B cell (primary cell): ENCODE measurements at places on chromosomes 2 and 18. TPM values are rescaled to one million over a fixed set of nuclear protein-coding genes. Genes with fewer than 3 reads are reported as not detected.

DNA sequence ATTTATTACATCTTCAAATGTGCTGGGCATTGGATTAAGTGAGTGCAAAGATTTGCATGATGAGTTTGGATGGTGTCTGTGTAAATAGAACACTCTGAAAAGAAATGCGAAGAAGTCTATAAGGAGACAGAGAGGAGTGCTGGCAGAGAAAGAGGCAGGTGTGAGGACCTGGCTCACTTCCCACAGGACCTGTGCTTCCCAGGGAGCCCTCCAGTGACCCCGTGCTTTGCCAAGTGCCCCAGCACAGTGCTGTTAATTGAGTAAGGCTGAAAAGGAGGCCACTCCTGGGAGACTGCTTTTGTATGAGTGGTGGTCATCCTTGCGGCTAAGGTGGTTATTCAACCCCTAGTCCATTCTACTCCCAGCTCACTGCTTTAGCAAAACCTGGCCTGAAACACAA lies 230.8 kb downstream of the OSR1 start:
- DNase-seq, result no peak

DNA sequence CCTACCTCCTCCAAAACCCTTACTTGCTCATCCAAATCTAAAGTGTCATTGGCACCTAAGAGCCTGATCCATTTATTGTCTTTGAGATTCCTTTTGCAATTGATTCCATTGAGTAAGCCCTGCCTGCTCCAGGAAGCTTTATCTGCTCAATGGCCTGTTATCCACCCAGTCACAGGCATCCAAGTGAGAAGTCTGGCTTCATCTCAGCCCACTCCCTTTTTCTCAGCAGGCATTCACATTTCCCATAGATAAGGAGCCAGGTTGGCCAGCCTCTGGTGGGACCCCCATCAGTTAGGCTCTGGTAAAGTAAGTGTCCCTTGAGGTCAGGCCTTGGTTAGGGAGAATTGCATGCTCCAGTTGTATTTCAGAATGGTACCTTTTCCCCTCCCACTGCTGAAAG lies 396.2 kb upstream of the ST6GAL2 start:
- no peak for DNase-seq

GRCh38 chr18:54222922-54223567 lies 1.4 kb downstream of the MBD2 start:
- peak; percentile 81 for DNase-seq

- no peak for DNase-seq
Measured at GRCh38 chr2:216956820-216957493, 97.1 kb upstream of the TNP1 start.

- DNase-seq, result no peak
Measured at GRCh38 chr2:128641421-128642080, 322.9 kb upstream of the HS6ST1 start.

DNA sequence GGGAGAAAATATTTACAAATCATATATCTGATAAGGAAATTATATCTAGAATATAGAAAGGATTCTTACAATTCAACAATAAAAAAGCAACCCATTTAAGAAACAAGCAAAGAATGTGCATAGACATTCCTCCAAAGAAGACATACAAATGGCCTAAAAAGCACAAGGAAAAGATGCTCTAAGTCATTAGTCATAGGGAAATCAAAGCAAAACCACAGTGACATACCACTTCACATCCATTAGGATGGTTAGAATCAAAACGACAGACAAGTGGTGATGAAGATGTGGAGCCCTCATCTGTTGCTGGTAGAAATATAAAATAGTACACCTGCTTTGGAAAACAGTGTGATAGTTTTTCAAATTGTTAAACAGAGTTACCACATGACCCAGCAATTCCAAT lies 48.2 kb downstream of the MAPRE2 start:
- DNase-seq, result no peak

GRCh38 chr2:102397209-102397608 lies 25.8 kb upstream of the IL18RAP start:
- no peak for DNase-seq

DNA sequence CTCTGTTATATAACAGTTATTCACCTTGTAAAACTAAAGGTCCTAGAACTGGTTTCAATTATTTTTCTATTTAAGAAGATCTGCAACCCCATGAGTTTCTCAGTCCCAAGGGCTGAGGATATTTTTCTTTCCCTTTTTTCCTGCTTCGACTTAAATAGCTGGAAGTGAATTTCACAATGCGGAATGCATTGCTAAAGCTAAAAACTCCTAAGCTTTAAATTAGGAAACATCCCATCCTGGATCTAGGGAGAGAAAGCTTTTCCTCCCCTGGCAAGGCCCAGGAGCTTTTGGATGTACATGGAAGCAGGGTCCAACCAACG lies 1.4 kb downstream of the RFX8 start:
- no peak for DNase-seq

DNA sequence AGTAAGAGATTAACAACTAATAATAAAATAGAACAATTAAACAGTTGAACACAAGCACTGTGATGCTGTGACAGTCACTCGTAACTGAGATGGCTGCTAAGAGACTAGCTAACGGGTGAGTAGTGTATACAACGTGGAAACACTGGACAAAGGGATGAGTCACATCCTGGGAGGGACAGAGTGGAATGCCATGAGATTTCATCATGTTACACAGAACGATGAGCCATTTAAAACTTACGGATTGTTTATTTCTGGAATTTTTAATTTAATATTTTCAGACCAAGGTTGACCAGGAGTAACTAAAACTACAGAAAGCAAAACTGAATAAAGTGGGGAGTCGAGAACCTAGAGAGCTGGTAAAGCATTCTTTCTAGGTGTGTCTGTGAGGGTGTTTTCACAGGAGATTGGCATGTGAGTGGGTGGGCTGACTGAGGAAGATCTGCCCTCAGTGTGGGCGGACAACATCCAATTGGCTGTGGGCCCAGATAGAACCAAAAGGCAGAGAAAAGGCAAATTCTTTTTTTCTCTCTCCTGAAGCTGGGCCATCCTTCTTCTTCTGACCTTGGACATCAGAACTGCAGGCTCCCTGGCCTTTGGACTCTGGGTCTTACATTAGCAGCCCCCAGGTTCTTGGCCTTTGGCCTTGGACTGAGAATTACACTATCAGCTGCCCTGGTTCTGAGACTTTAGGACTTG lies 14.6 kb downstream of the TMSB10 start:
- peak; percentile 52 for DNase-seq

DNA sequence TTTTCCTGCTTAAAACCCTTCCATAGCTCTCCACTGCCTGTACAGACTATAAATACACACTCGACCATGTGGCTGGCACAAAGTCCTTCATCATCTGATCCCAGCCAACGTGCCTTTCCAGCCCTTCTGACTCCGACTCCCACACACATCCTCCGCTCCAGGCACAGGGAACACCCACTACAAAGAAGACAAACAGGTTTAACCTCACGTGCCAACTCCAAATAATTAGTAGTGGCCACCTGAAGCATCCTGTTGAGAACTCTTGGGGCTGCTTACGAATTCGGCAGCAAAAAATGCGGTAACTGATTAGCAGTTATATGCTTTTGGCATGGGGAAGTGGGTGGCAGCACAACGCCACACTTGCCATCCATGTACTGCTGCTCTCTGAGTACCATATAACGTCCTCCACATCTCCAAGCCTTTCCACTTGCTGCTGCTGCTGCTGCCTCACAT lies 12.1 kb downstream of the SPIRE1 start:
- DNase-seq, result no peak

The EIF5B gene
- total RNA-seq, result 32.8 and 33.0 TPM in 2 replicates

The ASAP2 gene
- not detected in 2 replicates for total RNA-seq

The PRSS56 gene
- not detected in 2 replicates for total RNA-seq

The WNT10A gene
- total RNA-seq, result 36.6 and 44.9 TPM in 2 replicates

The ZNF512 gene
- total RNA-seq, result 65.2 and 72.3 TPM in 2 replicates

The RBM44 gene
- 1.2 and 1.3 TPM in 2 replicates for total RNA-seq

The ZSWIM2 gene
- total RNA-seq, result not detected in 2 replicates
